ENCODE measurements at places on chromosomes 12 and 14. TPM values are rescaled to one million over a fixed set of nuclear protein-coding genes. Genes with fewer than 3 reads are reported as not detected.

- no peak for DNase-seq
Measured at GRCh38 chr14:54173802-54174201, 217.2 kb upstream of the BMP4 start.

Gene CDKL1
- total RNA-seq: 7.9 TPM

DNA sequence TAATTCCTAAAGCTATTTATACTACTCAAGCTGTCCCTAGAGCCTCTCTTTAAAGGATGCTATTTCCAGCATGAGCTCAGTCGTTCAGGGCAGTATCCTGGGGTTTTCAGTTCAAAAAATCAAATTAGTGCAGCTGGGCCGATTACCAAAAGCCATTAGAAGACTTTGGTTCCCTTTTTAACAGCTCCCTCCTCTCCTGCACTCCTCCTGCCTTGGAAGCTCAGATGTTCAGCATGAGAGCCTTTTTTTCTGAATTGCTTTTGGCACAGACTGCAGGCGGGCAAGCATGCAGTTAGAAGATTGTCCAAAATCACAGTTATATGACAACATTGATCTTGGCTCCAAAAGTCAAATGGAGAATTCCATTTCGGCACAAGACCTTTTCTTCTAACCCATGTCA is 179.6 kb downstream of the SLC35F4 start:
- no peak for DNase-seq

GRCh38 chr12:47084172-47084571 is 4.4 kb upstream of the AMIGO2 start:
- no peak for DNase-seq

DNA sequence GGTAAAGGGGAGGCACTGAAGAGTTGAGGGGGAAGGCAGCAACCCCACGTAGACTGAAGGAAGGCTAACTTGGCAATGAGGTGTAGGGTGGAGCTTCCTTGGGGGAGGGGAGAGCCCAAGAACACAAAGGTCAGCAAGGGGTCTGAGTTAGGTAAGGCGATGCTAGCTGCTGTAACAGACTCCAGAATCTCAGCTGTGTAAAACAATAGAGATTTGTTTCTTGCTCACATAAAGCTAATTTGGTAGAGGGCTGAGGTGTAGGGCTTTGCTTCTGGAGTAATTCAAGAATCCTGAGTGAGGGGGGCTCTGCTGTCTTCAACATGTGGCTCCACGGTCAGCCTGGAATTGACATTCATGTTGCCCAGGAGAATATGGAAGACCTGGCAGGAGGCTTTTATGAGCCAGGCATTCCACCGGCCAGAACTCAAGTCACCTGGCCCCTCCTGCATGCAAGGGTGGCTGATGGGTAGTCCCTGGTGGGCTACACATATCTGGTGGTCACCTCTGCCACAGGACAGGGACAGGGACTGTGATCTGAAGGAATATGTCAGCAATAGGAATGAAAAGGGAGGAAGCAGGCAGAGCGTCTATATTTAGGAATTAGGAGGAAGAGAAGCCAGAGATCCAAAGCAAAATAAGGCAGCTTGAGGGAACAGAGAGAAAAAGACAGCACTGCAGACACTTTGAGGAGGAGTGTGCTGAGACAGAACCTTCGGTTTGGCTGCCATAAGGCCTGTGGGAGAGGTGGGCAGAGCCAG is 153.7 kb downstream of the ZFP36L1 start:
- DNase-seq: no peak

GRCh38 chr12:49577589-49578315 is 9.8 kb upstream of the MCRS1 start:
- DNase-seq: no peak

Gene CAMKK2
- total RNA-seq: 22.0 TPM

DNA sequence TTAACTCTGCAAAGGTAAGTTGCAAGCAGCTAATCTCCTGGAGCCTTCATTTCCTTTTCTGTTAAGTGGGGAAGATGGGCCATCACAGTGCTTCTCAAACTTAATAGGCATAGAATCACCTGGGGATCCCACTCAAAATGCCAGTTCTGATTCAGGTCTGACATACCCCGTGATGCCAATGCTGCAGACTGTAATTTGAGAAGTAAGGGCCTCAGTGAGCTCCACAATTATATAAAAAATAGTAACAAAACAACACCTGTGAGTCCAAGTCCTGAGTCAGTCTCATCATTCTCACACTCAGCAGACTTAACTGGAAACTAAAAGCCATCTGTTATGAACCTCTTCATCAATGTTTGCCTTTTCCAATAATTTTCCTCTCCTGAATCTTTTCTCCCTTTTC is 10.8 kb upstream of the PSMA6 start:
- DNase-seq: no peak

- peak; percentile 27 for DNase-seq
Measured at GRCh38 chr12:92297932-92298696, 152.5 kb upstream of the BTG1 start.

GRCh38 chr12:126247936-126248335 is 1182.7 kb downstream of the AACS start:
- no peak for DNase-seq

Gene PPP1R3E
- total RNA-seq: 74.8 TPM

GRCh38 chr14:96690713-96691383 is 106.3 kb upstream of the VRK1 start:
- no peak for DNase-seq

DNA sequence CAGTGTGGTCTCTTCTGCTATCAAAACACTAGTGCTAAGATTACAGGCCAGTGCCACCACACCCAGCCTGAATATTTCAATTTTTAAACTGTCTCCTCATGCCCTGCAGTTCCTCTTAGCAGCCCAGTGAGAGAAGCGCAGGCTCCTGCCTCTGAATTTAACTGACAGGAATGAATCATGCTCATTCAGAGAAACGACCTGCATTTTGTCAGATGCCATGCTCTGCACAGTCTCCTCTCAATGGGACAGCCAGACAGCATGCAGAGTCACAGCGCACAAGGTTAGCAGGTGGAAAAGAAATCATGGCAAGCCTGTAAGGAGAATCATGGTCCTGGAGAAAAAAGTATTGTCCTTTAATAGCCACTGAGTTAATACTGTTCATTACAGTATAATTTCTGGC is 691.0 kb upstream of the SEL1L start:
- DNase-seq: no peak

DNA sequence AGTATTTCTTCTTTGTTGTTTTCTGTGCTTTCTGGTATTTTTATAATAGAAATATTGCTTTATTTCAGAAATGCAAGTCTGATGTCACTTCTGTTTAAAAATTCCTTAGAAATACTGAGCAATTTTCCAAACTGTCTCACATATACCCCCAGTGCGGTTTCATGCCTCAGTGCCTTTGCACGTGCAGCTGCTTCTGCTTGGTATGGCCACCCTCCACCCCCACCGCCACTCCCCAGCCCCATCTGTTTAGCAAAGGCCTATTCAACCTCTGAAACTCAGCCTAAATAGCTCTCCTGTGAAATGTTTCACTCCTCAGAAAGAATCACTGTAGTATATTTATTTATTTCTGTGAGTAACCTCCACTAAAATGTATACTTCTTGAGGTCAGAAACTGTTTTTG is 52.3 kb downstream of the PPM1H start:
- no peak for DNase-seq

Gene AQP6
- total RNA-seq: not detected

- DNase-seq: peak; percentile 4
Measured at GRCh38 chr14:87805315-87805723, 187.7 kb downstream of the GALC start.

Gene ST8SIA1
- total RNA-seq: not detected

GRCh38 chr14:87935886-87936285 is 57.1 kb downstream of the GALC start:
- no peak for DNase-seq

Gene PPFIA2
- total RNA-seq: not detected

Gene CEP128
- 34.8 TPM for total RNA-seq

- DNase-seq: no peak
Measured at GRCh38 chr14:39984323-39984722, 552.1 kb upstream of the FBXO33 start.

Gene GSG1
- not detected for total RNA-seq

DNA sequence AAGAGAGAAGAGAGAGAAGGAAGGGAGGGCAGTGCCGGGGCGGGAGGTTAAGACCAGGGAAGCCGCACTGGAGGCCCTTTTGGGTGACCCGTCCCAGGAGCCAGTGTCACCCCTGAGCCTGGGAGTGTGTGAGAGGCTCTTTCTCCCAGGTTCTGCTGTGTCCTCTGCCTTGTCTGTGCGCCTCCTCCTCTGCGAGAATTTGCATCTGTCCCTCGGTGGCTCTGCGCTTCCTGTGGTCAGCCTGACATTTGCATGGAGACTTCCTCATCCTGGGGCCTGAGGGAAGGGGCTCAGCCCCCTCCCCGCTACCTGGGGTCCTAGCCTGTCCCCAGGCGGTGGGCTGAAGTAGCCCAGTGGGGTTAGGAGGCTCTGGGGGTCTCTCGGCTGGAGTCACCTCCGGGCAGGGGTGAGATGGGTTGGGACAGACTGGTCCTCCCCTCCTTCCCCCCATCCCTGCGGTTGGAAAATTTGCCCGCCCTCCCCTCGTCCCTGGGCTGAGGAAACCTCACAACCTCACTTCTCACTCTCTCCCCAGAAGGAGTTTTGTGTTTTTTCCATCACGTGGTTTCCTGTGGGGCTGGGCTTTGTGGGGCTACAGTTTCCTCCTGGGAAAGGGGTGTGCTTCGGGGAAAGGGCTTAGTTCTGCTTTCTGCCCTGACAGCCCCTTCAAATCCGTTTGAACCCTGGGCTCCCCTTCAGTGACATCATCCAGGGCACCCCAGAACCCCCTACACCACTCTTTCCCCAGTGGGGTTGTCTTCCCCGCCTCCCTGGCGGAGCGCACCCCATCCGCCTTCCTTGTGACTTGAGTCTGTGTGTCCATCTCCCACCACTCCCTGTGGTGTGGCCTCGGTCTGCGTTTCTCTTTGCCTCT is 2.5 kb downstream of the PTPN6 start:
- peak; percentile 89 for DNase-seq

GRCh38 chr12:55875704-55876467 is 33.1 kb upstream of the MMP19 start:
- DNase-seq: no peak

GRCh38 chr12:53292426-53292825 is 2.9 kb upstream of the PFDN5 start:
- DNase-seq: no peak

DNA sequence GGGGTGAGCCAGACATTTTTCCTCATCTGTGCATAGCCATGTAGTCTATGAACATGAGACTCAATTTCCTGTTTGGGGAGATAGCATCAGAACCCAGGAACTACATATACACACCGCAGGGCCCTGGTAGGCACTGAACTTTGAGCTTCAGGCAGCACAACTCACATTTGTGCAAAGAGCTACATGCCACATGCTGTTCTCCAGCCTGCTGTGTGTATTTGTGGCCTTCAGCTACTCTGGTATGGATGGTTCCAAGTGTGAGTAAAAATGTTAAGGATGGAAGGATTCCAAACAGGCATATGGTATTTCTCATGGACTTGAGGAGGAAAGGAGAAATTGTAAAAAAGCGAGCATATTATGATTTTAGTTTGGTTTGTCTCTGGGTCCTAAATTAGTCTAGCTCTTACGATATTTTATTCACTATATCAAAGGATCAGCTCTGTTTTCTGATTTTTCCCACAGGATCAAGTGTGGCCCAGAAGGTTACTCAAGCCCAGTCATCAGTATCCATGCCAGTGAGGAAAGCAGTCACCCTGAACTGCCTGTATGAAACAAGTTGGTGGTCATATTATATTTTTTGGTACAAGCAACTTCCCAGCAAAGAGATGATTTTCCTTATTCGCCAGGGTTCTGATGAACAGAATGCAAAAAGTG is 422.4 kb upstream of the OR4E1 start:
- DNase-seq: no peak

Gene VRTN
- total RNA-seq: not detected

Gene RPAP3
- 49.4 TPM for total RNA-seq

Gene CABP1
- total RNA-seq: not detected

Gene ANKS1B
- total RNA-seq: not detected

DNA sequence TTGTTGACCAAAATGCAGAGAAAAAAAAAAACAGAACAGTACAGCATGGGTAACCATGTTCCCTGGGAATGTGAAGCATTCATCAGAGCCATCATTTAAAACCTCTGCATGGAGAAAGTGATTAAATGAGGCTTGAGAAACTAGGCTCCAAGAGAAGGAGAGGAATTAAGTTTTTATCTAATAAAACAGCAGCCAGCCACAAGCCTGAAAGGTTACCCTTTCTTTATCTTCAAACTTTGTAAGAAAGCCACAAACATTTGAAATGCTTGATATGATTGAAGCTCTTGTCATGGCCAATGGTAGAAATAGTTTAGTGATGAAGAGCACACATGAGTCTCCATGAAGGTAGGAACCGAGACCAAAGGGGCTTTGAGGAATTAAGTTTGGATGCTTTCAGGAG is 144.9 kb upstream of the SYT1 start:
- DNase-seq: no peak

DNA sequence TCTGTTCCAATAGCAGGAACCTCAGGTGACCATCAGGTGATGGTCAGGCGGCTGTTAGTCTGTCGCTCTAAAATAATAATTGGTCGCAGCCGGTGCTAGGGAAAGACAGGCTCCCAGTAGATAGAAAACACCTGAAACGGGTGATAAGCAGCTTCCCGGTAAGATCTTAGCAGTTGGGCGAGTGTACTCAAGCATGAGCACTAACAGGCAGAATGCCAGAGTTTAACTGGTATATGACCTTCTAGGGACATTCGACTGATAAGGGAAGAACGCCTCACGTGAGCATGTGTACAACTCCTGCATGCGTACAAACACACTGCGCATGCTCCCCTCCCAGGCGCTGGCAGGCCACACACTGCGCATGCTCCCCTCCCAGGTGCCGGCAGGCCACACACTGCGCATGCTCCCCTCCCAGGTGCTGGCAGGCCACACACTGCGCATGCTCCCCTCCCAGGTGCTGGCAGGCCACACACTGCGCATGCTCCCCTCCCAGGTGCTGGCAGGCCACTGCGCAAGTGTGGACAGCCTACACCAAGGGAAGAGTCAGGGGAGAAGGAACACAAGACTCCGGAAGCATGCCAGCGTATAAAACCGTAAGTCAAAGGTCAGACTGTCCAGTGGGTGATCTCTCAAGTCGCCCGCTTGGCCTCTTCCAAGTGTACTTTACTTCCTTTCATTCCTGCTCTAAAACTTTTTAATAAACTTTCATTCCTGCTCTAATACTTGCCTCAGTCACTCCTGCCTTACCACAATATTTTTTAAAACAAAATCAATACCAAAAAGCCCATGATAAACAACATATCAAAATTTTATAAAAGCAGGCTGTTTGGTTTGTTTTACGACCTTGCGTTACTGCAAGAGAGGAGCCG is 24.5 kb downstream of the GPRC5D start:
- DNase-seq: peak; percentile 62

GRCh38 chr12:52182384-52182783 is 9.4 kb downstream of the KRT80 start:
- no peak for DNase-seq

Gene TMEM30B
- 0.20 TPM for total RNA-seq

All from B cell (primary cell).